Type B pancreatic cell (in vitro differentiated cells): ENCODE measurements at places on chromosomes 2 and 18.
A peak's percentile ranks its signal among the peaks of the same experiment; 100 is the strongest.

- DNase-seq = peak; percentile 85
These were observed at the start of gene IGFBP5 for GRCh38 chr2:216695401-216695821. IGFBP5 (minus strand) TSS chr2:216695549; CDS start chr2:216694775, 774 bp downstream.

- DNase-seq = no peak
These were observed 68.3 kb upstream of the LRP1B start for GRCh38 chr2:142199073-142199472.

GRCh38 chr2:109209412-109209811 is 80.4 kb downstream of the SH3RF3 start:
- DNase-seq = no peak

DNA sequence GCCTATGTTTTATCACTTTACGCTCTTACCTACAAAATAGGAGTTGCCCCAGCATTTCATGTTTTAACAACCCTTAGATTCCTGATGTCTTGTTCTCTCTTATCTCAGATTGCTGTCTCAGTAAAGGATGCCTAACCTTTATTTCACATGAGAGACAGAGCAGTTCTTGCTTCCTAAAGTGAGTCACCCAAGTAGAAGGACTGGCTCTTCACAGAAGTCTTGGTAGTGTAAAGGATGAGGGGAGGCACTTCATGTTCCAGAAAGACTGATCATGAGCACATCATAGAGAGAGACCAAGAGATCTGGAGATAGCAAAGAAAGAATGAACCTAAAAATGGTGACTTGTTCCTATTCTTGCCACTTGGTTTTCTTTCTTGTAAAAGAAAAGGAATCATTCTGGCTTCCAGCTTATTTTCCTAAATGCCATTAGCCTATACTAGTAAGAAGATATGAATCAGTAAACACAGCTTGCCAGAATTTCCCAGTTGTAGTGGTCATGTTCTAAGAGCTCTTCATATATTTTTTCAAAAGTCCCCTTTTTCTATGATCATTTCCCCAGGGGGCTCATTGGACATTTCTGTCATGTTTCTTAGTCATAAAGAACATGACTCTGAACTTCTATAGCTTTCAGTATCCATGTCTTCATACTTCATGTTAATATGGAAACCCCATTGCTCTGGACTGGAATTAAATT is 54.9 kb downstream of the MAPRE2 start:
- no peak for DNase-seq

DNA sequence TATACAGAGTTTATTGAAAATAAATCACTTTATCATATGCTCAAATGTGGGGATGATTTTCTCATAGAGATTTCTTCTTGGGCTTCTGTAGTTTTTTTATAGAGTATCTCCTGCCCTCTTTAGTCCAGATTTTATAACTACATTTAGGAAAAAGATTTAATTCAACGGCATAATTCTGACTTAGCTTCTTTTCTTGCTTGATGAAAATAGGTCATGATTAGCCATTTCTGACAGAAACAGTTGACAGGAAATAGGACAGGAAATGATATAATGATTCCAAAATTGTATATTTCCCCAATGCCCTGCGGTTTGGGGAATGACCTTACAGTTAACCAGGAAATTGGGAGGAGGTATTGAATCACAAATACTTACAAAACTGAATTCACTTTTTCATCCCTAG is 1531.9 kb upstream of the ACVR2A start:
- no peak for DNase-seq

- no peak for DNase-seq
These were observed 465.2 kb upstream of the HS6ST1 start for GRCh38 chr2:128783896-128784295.

DNA sequence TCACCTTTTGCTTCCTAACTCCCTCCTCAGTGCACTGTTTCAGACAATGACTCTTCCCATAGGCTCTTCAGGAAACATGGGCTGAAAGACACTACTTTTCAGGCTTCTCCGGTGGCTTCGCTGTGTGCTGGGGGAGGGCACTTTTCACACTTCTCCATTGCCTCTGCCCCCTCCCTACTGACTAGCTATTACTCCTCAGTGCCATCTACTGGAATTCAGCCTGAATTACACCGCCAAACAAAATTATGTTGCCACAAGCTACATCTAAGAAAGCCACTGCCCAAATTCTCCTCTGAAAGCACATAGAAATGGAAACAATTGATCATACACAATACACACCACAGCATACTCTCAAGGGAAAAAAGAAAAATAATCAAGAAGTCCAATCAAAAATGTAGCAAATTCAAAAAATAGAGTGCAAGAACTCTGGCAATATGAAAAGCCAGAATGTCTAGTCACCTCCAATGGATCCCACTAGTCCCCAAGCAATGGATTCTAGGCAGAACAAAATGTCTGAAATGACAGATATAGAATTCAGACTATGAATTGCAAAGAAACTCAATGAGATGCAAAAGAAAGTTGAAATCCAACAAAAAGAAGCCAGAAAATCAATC is 1139.4 kb upstream of the GYPC start:
- no peak for DNase-seq

DNA sequence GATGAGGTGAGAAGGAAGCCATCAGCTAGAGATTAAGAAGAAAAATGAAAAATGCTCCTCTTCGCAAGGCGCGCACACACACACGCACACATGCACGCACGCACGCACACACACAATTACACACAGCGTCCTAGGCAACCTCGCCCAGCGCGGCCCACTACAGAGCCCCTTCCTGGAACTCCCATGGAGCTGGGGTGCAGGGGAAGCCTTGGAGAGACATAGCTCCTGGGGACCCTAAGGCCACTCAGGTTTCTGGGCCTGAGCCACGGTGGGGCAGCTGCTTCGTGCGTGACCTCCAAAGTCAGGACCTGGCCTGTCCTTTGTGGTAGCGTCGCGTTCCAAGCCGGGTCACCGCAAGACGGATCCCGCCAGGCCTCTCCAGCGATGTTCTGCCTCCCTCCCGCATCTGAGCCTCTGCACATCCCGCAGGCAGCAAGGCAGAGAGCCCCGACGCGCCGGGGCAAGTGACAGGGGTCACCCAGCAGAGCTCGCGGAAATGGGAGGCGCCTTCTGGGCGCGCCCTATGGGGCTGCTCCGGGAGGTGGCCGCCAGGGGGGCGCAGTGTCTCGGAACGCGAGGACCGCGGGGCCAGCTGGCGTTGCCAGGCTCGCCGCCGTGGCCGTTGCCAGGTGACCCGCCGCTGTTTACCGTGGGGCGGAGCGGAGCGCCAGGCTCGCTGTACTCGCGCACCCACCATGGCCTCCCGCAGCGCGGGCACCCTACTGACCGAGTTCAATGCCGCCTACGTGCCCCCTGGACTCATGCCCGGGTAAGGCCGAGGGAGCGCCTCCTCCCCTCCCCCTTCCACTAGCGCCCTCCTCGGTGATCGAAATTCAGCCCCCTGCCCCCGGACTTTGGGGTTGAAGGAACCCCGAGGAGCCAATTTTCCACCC is 79.0 kb downstream of the CIB4 start:
- DNase-seq = no peak

GRCh38 chr18:44569391-44570055 is 111.2 kb upstream of the SETBP1 start:
- no peak for DNase-seq

DNA sequence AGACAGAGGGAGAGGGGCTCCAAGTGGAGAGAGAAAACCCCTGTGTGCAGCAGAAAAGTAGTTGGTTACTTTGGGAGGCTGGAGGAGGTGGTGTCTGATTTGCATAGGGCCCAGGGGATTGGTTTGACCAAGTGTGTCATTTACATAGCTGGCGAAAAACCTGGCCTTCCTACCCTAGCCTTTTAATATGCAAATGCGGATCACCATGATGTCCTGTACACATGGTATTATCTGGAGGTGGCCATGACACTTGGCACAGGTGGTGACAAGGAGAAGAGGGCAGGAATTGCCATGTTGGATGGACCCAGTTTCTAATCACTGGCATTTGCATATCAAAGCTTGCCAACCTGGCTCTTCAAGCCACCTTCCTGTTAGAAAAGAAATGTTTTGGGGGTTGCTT is 120.8 kb upstream of the CHAC2 start:
- no peak for DNase-seq

- no peak for DNase-seq
These were observed 376 bp downstream of the NDUFA10 start for GRCh38 chr2:240024766-240025165.

- no peak for DNase-seq
These were observed 10.1 kb downstream of the COL4A4 start for GRCh38 chr2:227153758-227154486.

GRCh38 chr2:216006164-216006663 is 7.1 kb downstream of the MREG start:
- no peak for DNase-seq

GRCh38 chr18:74012954-74013630 is 134.5 kb downstream of the FBXO15 start:
- DNase-seq = no peak

DNA sequence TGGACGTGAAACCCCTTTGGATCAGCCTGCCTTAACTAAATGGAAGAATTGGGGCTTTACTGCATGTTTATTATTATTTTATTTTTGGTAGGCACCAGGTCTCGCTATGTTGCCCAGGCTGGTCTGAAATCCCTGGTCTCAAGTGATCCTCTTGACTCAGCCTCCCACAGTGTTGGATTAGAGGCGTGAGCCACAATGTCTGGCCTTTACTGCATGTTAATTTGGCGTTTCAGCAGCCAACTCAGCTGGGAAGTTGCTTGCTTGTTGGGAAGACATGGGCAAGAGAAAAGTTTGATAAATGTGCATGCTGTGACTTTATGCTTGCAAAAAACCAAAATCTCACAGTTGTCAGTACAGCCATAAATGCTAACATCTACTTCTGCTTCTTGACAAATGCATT is 105.1 kb downstream of the FMNL2 start:
- no peak for DNase-seq

DNA sequence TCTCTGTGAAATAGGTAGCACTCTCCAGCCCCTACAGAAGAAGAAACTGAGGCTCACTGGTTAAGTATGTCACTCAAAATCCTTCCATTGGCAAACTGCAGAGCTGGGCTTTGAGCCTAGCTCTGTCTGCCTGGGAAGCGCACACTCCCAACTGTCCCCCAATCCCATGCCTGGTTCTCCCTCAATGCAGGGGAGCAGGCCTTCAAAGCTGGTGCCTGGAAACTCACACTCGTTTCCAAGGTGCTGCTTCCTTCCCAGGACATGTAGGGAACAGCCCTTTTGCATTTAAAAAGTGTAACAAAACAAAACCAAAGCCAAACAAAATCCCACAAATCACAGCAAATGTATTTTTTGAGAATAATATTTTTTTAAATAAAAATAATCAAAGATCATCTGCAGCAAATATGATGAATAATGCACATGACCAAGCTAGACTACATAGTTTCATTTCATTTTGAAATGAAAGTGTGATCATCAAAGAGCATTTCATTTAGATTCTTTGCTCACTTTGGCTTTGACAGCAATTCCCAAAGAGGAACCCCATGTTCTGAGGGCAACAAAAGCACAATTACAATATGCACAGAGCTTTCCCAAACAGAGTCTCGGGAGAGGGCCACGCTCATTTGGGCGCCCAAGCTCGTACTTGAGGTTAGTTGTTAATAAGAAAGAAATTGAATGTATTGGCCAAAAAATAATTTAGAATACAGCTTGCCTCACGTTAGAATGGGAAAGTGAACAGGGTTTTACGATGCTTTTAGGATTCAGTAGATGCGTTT is 96.7 kb upstream of the ACKR3 start:
- no peak for DNase-seq

- no peak for DNase-seq
These were observed 79.8 kb upstream of the RNF152 start for GRCh38 chr18:61972389-61973264.

DNA sequence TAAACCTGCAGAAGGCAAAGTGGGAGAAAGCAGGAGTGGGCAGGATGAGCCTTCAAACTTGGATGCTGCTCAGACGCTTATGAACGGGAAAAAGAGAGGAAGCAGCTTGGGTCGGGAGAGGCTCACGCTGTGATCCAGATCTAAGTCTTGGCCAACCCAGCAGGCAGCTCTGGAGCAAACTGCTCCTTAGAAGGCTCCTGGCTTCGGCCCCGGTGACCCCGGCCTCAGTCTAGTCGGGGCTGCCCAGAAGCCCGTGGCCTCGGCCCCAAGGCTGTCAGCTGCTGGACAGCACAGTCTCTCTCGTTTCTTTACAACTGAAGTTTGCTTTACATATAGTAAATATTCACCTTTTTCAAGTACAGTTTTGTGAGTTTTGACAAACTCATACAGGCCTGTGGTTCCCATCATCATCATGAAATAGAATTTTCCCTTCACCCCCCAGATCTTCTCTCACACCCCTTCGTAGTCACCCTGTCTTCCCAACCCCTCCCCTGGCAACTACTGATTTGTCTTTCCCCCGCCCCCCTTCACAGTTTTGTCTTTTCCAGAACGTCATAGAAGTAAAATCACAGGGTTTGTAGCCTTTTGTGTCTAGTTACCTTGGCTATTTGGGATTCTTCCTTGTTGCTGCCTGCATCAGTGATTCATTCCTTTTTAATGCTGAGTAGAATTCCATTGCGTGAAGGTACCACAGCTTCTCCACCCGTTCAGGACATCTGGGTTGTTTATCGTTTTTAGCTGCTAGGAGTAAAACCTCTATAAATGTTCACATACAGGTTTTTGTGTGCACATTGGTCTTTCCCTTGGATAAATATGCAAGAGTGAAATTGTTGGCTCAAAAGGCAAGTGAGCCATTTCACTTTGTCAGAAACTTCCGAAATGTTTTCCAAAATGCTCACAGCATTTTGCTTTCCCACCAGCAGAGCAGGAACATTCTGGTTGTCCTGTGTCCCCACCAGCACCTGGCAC is 35.1 kb downstream of the MYO7B start:
- DNase-seq = peak; percentile 54

GRCh38 chr2:112577756-112578155 is 6.7 kb upstream of the CHCHD5 start:
- DNase-seq = no peak

DNA sequence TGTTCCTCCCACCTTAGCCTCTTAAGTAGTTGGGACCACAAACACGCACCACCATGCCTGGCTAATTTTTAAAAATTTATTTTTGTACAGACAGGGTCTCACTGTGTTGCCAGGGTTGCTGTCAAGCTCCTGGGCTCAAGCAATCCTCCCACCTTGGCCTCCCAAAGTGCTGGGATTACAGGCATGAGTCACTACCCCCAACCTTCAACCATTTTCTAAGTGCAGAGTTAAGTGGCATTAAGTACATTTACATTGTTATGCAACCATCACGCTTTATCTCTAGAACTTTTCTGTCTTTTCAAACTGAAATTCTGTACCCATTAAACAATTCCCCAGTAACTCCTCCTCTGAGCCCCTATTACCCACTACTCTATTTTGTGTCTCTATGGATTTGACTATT is 45.9 kb upstream of the AFF3 start:
- no peak for DNase-seq
